Activated CD8-positive, alpha-beta memory T cell treated with anti-CD3 and anti-CD28 coated beads, Interleukin-2, amount 50 U/mL, for 48 hours (primary cell): ENCODE measurements at places on chromosomes 7 and 10.
A peak's percentile ranks its signal among the peaks of the same experiment; 100 is the strongest.

- no peak for DNase-seq
Observed at GRCh38 chr10:93503075-93503474, 6.7 kb downstream of the CEP55 start.

DNA sequence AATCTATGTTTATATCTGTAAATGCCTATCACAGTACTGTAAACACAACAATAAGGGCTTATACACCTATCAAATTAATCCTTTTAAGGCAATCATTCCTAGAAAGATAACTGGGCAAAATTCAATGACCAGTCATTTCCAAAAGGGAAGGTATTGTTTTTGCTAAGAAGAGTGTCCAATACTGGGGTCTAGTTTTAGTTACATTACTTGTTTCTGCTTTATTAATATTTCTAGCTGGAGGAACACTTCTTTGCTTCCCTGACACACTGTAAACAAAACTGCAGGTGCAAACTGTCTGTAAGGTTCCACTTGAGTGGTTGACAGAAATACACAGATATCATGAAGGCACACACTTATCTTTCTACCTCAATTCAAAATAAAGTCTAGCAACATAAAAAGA is 84.2 kb upstream of the FAM133B start:
- DNase-seq = no peak

DNA sequence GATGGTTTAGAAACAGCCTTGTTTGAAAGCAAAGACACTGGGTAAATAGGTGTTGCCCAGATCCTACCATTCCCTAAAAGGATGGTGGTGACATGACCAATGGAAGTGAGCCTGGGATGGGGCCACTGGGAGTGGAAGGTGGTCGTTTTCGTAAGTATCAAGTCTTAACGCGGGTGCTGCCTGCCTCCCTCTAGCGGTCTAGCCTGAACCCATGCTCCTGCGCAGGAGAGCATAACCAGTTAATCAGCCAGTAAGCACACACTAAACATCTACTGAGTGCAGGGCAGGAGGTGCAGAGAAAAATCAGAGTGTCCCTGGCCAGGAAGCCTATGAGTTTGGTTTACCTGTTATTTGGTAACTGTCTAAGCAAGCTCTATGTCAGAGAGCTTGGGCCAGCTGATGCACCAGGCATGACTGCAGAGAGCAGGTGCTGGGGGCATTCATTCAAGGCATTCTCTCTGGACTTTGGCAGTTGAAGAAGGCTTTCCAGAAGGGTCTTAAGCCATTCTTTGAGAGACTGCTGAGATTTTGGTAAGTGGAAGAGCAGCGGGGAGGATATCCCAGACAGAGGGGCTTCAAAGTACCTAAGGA is 930 bp downstream of the GARIN1A start:
- DNase-seq = no peak

DNA sequence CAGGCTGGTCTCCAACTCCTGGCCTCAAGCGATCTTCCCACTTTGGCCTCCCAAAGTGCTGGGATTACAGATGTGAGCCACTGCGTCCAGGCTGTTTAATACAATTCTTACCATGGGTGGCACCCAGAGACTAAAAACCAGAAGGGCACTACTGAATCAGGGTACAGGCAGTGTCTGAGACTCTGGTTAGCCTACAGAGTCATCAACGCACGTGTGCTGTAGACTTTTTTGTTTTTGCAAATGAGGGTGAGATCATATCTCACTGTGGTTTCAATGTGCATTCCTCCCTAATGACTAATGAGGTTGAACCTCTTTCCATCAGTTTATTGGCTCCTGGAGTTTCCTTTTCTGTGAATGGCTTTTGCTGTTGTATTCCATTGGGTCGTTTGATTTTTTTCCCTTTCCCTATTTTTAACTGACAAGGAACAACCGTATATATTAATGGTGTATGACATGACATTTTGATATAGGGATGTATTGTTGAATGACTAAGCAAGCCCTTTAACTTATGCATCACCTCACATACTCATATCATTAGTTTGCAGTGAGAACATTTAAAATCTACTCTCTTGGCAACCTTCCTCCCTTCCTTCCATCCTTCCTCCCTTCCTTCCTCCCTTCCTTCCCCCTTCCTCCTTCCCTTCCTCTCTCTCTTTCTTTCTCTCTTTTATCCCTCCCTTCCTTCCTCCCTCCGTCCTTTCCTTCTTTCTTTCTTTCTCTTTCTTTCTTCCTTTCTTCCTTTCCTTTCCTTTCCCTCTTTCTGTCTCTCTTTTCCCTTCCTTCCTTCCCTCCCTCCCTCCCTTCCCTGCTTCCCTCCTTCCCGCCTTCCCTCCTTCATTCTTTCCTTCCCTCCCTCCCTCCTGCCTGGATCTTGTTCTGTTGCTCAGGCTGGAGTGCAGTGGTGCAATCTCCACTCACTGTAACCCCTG is 9.3 kb upstream of the TMEM270 start:
- DNase-seq = no peak

DNA sequence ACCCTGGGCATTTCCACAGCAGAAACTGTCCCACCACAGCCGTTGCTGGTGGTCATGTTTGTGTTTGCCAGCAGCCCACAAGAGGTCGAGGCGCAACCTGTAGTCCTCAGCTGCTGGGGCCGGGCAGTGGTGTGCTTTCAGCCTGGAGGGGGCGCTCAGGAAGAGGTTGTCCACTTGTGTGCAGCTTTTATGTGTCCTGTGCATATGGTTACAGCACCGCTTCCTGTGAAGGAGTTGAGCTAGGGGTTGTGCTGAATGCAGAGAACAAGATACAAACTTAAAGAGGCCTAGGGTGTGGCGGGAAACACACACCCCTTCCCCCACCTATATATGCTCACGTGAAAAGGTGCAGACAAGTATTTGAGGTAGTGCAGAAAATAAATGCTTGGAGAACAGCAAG is 29.5 kb upstream of the PFKFB3 start:
- peak; percentile 77 for DNase-seq

DNA sequence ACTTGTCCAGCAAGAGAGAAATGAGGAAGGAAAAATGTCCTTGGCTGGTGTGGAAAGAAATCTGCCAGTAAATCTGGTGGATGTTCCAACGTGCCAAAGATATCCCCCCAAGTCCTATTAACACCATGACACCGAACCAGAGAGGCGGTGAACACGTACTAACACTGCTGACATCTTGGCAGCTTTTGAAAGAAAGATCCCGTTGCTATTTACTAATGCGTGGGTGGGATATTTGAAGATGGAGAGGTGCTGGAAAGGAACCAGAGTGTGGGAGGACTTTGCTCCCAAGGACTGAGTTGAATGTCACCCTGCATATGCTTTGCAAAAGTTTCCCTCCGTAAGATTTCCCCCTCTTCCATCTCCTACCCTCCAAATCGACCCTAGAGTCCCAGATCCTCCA is 7.9 kb downstream of the CCDC3 start:
- DNase-seq = no peak

- DNase-seq = no peak
Observed at GRCh38 chr7:52030722-52031121, 714.1 kb upstream of the COBL start.

GRCh38 chr10:113562069-113562468 is 9.2 kb downstream of the HABP2 start:
- no peak for DNase-seq

- no peak for DNase-seq
Observed at GRCh38 chr10:77857272-77857671, 69.3 kb downstream of the DLG5 start.

DNA sequence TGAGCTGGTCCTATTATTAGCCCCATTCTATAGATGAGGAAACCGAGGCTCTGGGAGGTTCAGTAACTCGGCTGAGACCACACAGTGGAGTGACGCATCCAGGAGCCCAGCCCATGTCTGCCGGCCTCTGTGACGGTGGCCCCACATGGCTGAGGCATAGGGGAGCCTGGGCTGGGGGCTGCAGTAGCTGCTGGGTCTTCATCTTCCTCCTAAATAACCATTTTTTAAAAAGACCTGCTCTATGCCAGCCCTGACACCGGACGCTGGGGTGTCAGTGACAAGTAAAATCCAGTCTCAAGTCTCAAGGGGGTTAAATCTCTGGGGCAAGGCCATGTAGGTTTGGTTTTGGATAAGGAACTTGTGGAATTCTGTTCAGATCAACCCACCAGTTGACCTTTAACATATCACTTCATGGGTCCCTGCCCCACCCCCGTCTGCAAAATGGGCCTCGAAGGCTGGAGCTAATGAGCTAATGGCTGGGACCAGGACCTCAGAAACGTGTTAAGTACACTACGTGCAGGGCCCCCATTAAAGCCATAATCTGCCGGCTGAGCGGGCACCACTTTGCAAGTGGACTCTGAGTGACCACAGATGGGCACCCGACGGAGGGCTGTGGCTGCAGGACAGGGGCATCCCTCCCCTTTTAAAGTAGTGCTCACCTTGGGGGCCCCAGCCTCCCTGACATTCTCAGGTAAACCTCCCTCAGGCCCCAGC is 136.5 kb upstream of the UNC5B start:
- DNase-seq = no peak

- DNase-seq = no peak
Observed at GRCh38 chr10:47419421-47419820, 35.3 kb upstream of the ZNF488 start.

DNA sequence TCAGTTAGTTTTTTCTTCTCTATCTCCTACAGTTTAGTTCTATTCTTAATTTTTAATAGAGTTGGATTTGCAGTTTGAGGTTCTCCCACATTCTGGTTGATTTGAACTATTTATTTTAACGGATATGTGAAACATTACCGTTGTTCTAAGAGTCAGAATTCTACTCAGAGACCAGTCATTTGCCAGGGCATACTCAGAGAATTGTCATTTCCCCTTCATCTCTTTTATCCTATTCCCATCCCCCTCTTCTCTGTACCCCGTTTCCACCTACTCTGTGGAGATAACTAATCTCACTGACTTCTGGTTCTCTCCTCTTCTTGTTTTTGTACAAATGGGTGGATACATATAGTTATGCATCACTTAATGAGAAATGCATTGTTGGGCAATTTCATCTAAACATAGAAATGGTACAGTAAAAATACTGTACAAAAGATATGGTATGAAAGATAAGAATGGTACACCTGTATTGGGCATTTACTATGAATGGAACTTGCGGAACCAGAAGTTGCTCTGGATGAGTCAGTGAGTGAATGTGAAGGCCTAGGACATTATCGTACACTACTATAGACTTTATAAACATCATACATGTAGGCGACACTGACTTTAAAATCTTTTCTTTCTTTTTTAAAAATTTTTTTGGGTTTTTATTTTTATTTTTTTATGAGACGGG is 53.1 kb downstream of the INPP5F start:
- DNase-seq = no peak
